Immature natural killer cell (primary cell): ENCODE measurements at places on chromosomes 7 and 10.

GRCh38 chr7:6242561-6242960, 29.9 kb downstream of the CYTH3 start:
- DNase-seq: no peak

- DNase-seq: no peak
These were observed 140.6 kb downstream of the NRP1 start for GRCh38 chr10:33193701-33194521.

DNA sequence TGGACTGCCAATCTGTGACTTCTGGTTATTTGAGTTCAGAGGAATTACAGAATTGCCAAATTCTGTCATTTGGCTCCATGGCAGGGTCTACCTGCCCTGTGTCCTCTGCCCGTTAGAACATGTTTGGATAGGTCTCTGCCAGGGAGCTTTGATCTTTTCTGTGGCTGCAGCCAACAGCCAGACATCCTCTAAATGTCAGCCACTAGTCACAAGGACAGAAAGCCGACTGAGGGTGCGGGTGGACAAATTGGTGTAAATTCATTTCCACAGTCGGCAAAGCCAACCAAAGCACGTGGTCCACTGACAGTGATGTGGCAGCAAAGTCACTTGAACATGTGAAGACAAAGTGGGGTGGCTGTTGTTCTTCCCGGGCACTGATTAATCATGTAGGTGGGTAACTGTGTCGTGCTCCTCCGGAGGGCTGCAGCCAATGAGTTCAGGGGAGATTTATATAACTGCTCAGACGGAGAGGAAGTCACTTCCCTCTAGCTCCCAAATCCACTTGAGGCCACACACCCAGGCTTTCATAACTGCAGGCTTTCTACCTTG, 26.7 kb upstream of the CAMK1D start:
- no peak for DNase-seq

- no peak for DNase-seq
These were observed 7.6 kb downstream of the CUBN start for GRCh38 chr10:17122052-17122451.

GRCh38 chr7:129271500-129272355, 46.9 kb downstream of the AHCYL2 start:
- peak; percentile 69 for DNase-seq

DNA sequence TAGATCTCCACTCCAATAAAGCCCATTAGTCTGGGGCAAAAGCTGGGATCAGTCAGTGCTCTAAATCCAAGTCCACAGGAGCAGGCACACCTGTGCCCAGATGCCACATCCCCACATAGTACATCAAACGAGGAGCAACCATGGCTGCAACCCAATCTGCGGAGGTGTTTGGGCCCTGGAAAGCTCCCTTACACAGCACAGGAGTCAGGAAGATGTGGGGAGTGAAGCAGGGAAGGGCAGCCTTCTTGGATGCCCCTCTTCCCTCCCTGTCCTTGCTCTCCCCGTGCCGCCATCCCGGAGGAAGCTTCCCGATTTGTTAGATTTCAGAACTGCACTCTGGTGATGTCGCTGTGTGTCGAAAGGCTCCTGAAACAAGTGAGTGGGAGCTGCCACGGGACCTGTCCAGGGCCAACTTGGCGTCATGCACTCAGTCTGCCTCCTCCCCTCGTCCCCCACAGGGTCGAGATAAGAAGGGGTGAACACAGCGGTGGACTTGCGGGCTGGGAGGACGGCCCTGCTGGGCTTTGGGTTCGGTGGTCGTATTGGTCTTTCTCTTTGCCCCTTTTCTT, 230.6 kb upstream of the GRB10 start:
- no peak for DNase-seq

DNA sequence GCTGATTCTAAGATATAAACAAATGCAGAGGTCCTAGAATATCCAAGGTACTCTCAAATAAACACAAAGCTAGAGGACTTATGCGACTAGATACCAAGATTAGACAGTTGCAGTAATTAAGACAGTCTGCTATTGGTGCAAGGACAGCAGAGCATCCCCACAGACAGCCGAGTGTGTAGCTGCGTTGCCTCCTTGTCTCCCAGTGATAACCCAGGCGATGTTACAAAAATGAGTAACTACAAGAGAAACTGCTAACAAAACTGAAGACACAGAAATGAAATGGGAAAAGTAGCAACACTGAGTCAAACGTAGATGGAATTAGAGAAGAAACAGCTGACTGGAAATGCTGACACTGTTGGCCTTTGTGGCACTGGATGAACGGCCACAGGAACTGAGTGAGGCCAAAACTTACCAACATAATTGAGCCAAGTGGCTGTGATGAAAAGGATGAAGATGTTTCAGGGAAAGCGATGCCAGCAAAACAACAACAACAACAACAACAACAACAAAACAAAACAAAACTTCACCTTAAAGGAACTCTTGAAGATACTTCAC, 54.3 kb downstream of the BAIAP2L1 start:
- DNase-seq: no peak

GRCh38 chr7:29288181-29289091, 93.9 kb downstream of the CHN2 start:
- no peak for DNase-seq

DNA sequence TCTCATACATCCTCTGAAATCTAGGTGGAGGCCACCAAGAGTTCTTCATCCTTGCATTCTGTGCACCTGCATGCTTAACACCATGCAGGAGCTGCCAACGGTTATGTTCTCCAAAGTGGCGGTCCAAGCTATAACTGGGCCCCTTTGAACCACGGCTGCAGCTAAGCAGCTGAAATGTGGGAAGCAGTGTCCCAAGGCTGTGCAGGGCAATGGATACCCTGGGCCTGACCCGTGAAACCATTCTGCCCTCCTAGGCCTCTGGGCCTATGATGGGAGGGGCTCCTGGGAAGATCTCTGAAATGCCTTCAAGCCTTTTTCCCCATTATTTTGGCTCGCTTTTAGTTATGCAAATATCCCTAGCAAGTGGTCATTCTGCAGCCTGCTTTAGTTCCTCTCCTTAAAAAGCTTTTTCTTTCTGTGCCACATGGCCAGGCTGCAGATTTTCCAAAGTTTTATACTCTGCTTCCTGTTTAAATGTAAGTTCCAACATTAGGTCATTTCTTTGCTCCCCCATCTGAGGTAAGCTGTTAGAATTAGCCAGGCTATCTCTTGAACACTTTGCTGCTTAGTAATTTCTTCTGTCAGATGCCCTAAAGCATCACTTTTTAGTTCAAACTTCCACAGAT, 7.7 kb upstream of the GTPBP4 start:
- no peak for DNase-seq

DNA sequence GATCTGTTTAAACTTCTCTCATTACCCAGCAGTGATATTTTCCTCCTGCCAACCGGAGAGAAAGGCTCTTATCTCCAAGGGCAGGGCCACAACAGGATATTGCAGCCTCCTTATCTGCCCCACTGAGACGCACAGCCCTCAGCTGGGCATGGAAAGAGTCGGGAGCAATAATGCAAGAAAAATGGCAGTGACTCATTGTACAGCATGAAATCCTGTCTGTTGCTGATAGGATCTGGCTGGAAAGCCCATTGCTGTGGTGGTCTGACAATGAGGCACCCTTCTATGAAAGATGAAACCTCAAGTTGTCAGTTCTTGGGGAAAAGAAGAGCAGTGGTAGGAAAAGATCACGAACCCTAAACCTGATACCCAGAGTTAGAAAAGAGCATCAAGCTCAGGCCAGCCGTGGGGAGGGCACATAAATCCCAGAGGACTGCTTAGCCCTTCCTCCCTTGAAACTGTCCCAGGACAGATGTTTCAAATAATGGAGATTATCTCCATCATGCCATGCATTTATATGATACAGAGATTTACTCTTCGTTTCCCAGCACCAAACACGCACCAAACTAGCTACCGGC, 47.0 kb upstream of the FIGNL1 start:
- DNase-seq: no peak

DNA sequence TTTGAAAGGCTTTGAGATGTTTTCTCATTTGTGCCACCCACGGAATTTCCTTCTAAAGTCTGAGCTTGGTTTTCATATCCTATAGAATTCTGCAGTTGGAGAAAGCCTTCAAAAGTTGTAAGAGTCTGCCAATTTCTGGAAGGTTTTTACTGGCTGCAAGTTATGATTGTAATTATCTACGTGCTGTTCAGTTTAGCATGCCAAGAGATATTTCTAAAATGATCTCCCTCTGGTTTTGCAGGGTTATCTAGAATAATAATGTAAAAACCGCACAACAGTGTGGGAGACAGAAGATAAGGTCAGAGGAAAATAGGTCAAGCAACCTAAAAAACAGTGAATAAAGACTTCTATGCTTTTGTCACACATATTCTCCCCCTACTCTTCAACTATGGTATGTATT, 69.3 kb downstream of the MTERF1 start:
- DNase-seq: no peak

GRCh38 chr7:140889645-140890044, 35.1 kb downstream of the BRAF start:
- no peak for DNase-seq

GRCh38 chr7:16630654-16631053, 14.9 kb downstream of the ANKMY2 start:
- DNase-seq: no peak

GRCh38 chr7:50229964-50230363, 74.6 kb upstream of the IKZF1 start:
- DNase-seq: peak; percentile 29

DNA sequence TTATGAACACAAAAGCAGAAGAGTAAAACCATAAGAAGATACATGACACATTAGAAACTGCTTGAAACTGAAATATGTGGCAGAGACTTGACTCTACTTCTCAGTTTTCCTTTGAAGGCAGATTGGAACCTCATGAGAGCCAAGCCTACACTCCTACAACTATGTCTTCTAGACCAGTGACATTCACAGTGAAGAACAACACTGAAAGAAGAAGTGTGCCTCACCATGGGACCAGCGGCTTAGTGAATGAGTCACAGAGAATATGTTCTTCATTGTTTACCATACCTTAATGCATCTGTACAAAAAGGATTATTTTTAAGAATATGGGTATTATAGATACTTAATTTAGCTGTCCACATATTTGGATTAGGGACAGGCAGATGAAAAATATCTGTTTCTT, 248.3 kb downstream of the CDC14C start:
- no peak for DNase-seq

GRCh38 chr10:7593905-7594304, 72.9 kb downstream of the ITIH5 start:
- DNase-seq: no peak

- no peak for DNase-seq
These were observed 33.4 kb downstream of the DCLRE1A start for GRCh38 chr10:113820507-113820906.

DNA sequence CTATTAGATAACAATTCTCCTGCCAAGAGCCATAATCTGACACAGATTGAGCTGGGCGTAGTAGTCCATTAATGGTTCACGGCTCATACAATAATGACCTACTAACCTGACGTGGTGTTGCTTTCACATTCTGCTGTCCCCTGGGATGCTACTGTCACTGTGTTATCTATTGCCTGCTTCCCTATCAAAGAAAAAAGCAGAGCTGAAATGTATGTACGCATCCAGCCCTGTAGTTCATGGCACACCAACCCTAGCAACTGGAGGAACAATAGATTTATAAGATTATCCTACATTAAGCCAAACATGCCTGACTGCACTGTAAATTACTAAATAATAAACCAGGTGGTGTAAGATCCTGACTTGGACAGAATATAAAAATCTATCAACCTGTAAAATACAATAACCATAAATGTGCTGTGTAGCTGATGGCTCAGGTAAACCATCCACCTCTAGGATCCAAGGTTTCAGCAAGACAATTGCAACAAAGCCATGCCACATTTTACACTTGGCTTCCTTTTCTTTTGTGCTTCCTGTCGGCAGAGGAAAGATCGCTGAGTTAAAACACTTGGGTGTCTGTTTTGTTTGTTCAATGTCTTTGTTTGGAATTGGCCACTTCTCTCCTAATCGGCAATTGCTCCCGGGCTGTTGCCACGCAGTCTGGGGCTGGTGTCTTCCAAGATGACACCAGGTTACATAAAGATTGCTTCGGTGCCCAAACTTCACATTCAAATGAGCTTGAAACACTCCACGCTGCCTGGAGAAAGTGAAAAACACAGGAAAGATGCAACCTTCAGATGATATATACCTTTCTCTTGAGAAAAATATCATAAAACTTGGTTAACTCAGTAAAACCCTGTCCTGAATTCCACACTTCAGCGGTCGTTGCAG, 143.9 kb upstream of the MGMT start:
- no peak for DNase-seq

DNA sequence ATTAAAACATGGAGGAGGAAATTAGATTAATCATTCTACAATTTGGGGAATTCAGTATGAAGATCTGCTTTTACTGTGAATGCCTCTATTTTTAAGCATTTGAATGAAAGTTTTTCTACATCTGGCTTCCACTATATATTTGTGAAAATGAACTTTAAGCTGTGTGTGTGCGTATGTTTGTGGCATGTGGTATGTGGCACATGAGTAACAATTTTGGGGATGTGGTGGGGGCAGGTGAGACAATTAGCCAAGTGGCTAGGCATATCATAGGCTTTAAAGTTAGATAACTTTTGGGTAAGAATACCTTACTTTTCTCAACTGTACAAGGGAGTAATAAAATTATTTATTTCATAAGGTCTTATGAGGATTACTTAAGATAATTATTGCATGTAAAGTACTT, 81.5 kb downstream of the ZNF22 start:
- peak; percentile 62 for DNase-seq

GRCh38 chr7:114789161-114789560, 132.7 kb upstream of the MDFIC start:
- no peak for DNase-seq

DNA sequence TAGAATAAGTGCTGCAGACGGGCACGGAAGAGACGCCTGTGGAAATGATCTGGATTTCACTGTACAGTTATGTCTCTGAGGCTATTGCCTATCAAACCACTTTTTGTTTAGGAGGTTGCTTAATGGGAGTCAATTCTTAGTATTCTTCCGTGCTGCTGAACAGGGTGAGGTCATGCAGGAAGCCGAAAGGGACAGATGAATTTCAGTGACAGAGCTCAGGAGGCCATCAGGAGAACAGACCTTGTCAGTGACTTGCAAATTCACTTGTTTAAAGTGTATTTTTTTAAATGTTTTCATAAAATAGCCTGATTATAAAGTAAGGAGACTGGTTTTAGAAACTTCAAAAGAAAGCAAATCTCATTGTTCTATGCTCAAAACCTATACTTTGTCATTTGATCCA, 58.9 kb downstream of the XRCC2 start:
- DNase-seq: no peak
